ENCODE measurements at places on chromosomes 4 and X. TPM values are rescaled to one million over a fixed set of nuclear protein-coding genes. Genes with fewer than 3 reads are reported as not detected.

Gene LDB2
- total RNA-seq = 258 TPM

Gene PAGE4
- total RNA-seq = not detected

Gene GPRASP3
- total RNA-seq = 6.0 TPM

Gene ZFP42
- 0.34 TPM for total RNA-seq

Gene PDZD11
- total RNA-seq = 43.2 TPM

Gene TRIM75
- not detected for total RNA-seq

Gene PPEF2
- not detected for total RNA-seq

Gene TLR10
- total RNA-seq = not detected

Gene PABPC1L2B
- not detected for total RNA-seq

Gene CDX4
- not detected for total RNA-seq

Gene ZCCHC18
- 1.4 TPM for total RNA-seq

Gene DUX4
- not detected for total RNA-seq

Gene NALF2
- 0.05 TPM for total RNA-seq

Gene S100G
- total RNA-seq = not detected

Gene AIFM1
- total RNA-seq = 26.6 TPM

Gene TLR6
- 1.4 TPM for total RNA-seq

Gene FAM184B
- not detected for total RNA-seq

Gene SLC6A14
- not detected for total RNA-seq

Gene EXOC1
- total RNA-seq = 72.5 TPM

Gene UGT2B11
- not detected for total RNA-seq

Gene CXorf49
- not detected for total RNA-seq

Gene CXCL6
- 0.37 TPM for total RNA-seq

Gene STK32B
- total RNA-seq = 24.2 TPM

Gene IRS4
- total RNA-seq = 0.17 TPM

Measured in dermis blood vessel endothelial cell (primary cell).